ENCODE measurements at places on chromosomes 5 and 9. TPM values are rescaled to one million over a fixed set of nuclear protein-coding genes. Genes with fewer than 3 reads are reported as not detected.

The PDGFRB gene
- 19.5 TPM for total RNA-seq

DNA sequence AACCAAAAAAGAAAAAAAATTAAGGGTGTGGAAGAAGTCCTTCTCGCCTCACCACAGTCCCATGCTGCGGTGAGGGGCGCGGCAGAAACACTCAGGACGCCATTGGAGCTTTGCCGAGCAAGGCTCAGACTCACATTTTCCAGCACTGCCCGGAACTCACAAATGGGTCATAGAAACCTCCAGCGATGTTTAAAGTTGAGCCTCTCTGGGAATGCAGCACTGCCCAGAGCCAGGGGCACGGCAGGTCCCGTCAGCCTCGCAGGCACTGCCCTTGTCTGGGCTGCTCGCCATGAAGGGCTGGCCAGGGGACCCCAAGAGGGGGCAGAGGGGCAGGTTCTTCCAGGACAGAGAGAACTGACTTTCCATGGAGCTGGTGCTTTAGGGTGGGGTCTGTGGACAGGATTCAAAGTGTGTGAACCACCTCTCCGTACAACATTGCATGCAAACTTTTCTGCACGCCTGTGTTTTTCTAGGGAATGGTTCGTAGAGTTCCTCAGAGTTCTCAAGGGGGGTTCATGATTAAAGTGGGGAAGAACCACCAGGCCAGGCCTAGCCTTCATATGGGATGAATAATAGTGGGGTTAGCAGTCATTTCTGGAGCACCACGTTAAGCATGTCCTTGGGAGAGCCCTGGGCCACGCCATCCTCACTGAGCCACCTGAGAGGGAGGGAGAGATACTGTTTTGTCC lies 38.4 kb downstream of the PRRX2 start:
- no peak overlapping the region for H3K27ac ChIP-seq
- H3K4me3 ChIP-seq: no peak overlapping the region

DNA sequence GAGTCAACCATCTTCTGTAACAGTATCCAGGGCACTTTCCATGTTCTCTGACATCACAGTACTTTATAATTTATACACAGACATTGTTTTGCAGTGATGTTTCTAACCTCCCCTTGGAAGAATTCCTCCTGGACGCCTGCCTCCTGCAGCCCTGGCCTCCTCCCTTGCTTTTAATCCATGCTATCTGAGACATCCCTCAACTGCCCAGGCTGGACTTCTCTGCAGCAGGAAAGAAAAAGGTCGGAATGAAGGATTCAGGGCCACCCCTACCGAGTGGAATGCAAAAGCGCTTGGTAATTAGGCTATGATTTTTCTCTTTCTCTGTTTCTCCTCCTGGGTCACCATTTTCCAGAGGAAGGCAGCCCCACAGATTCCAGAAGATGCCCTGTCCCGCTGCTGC lies 47.0 kb upstream of the SHC3 start:
- H3K36me3 ChIP-seq: no peaks in the 10 kb centered on the region
- H3K4me3 ChIP-seq: no peak overlapping the region
- no peaks in the 10 kb centered on the region for H3K27me3 ChIP-seq
- no peaks in the 10 kb centered on the region for H3K4me1 ChIP-seq

The GNA14 gene
- 2.3 TPM for total RNA-seq

GRCh38 chr5:123093111-123093600 lies 4.1 kb downstream of the PRDM6 start:
- DNase-seq: no peak
- peaks cover 68% of the 10 kb centered on the region for H3K27me3 ChIP-seq
- no peak overlapping the region for H3K4me3 ChIP-seq
- no peaks in the 10 kb centered on the region for H3K36me3 ChIP-seq

- no peak for DNase-seq
- H3K27ac ChIP-seq: no peak overlapping the region
These were observed 45.4 kb upstream of the LIFR start for GRCh38 chr5:38601863-38602298.

Measured in right lobe of liver (tissue), 6 donors.